GM12878 (cell line): ENCODE measurements at places on chromosomes 5 and 9. TPM values are rescaled to one million over a fixed set of nuclear protein-coding genes. Genes with fewer than 3 reads are reported as not detected.

DNA sequence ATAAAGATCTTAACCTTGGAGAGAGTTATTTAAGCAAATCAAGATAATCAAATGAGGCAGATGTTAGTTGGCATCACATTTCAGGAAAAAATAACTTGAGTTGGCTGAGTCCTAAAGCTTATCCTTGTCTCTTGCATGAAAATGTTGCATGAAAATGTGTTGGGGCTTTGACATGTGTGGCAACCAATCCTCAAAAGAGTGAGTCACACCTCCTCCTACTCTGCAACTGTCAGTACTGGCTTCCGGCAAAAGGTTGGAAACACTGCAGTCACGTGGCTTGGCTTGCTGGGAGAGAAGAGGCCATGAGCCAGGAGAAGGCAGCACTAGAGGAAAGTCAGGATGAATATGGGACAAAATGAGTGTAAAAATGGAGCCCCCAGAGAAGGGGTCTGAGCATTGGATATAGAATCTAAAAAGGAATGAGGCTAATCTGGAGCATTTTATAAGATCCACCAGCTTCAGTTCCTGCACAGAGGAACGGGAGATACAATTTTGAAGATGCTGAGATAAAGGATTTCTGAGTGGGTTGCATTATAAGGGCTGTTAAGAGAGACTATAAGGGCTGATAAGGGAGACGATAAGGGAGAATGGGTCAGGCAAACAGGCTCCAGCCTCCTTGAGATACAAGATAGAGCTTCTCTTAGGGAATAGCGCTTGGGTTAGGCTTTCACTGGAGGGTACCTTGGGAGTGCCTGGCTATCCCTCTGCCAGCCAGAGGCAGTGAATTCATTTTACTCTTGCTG, 43.1 kb downstream of the SPATA31D1 start:
- DNase-seq = no peak

- no peak for DNase-seq
Observed at GRCh38 chr5:160432196-160432595, 10.5 kb downstream of the PTTG1 start.

- DNase-seq = no peak
Observed at GRCh38 chr9:79116709-79117108, 455.1 kb upstream of the TLE4 start.

- DNase-seq = no peak
Observed at GRCh38 chr5:31048282-31049270, 144.9 kb upstream of the CDH6 start.

- DNase-seq = no peak
Observed at GRCh38 chr5:69188811-69189161, 597 bp upstream of the CENPH start.

DNA sequence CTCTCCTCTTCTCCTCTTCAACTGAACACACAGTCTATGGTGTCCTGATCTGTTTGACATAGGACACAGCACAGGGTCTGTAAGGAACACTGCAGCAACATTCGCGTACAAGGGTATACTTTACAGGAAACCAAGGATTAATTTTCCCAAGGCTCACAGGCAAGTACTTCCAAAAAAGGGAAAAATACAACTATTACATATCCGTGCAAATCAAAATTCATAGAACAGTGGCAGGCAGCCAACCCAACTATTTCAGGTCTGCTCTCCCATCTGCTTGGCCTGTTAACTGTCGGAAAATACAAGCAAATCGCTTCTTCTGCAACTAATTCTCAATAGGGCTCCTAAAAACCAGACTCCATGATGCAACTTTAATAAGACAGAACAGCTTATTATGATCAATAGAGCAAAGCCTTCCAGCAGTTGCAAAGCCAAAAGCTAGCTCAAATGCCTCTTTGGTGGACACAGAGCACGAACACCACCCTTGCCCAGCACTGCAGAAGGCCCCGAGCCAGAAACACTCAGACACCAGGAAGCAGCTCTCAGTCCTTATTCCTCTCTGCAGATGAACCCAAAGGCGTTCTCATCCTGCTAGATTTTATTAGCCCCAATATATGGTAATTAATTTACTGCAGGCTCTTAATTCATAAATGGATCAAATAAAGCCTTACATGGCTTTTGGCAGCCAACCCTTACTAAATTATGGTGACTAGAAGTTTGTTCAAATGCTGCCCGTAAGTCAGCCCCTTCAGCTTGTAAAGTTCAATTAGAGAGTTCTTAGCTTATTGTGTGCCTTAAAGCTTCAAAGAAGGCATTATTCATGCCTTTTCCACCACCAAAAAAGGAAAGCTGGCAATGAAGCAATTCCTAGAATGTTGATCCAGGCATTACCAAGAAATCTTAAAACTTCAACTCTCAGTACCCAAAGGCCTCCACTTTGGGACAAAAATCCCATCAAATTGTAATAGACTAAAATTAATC, 68.8 kb downstream of the ZNF608 start:
- no peak for DNase-seq

DNA sequence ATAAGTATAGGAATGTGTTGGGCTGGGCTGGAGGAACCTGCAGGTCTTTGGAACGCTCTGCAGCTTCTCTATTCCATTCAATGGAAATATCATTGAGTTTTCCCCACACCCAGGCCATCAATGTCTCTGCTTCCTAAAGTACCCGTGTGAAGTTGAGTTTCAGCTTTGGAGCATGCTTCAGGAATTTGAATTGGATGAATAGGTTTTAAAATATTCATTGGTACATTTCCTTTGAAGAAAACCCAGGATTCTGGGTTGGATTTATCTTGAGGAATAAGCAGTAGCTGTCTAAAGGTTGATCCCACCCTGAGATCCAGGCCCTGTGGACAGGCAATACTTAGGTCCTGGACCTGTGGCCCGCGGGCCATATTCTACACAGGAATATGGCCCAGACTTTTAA, 37.3 kb downstream of the INSYN2B start:
- DNase-seq = no peak

- no peak for DNase-seq
Observed at GRCh38 chr5:123500471-123500870, 11.5 kb upstream of the CSNK1G3 start.

GRCh38 chr9:86990290-86990689, 43.0 kb upstream of the GAS1 start:
- DNase-seq = no peak

- DNase-seq = no peak
Observed at GRCh38 chr5:32776200-32776599, 65.1 kb downstream of the NPR3 start.

DNA sequence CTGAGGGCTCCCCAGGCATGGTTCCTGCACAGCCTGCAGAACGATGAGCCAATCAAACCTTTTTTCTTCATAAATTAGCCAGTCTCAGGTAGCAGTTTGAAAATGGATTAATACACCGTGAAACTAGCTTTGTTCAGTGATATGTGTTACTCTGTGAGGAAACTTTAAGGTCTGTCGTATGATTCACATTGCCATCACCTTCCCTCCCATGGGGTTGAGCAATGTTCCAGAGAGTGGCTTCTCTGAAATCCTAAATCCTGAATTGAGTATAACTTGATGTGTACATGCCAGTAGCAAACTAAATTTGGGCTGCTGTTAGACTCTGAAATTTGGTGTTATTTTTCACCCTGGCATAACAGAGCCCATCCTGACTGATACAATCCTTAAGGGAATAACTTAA, 866.4 kb upstream of the C9orf72 start:
- no peak for DNase-seq

- DNase-seq = peak; percentile 30
Observed at GRCh38 chr9:109469646-109470358, 28.3 kb downstream of the PTPN3 start.

DNA sequence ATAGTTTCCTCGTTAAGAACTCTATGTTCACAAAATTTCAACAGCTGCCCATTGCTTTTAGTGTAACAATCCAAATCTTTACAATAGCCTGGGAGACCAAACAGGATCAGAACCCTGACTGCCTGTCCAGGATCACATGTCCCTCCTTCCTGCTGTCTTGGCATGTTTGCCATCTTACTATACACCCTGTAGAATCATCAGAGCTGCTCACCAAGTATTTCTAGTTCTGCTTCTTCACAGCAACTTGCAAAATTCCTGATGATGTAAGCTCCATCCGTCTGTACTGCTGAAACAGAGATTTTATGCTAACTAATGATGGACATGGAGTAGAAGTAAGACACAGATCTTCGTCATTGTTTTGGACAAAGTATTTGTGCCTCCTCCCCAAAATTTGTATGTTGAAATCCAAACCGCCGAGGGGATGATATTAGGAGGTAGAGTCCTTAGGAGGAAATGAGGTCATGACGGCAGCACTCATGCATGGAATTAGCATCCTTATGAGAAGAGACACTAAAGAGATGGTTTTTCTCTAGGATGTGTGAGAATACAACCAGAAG, 464.9 kb upstream of the BRINP1 start:
- no peak for DNase-seq

The BARHL1 gene
- polyA plus RNA-seq = not detected in 2 replicates

The NR5A1 gene
- 0.07 TPM in 1 of 2 replicates, not detected in the other for polyA plus RNA-seq

The MAT2B gene
- polyA plus RNA-seq = 122 and 130 TPM in 2 replicates

The KIF3A gene
- polyA plus RNA-seq = 7.8 and 12.1 TPM in 2 replicates

The PTPDC1 gene
- polyA plus RNA-seq = 1.8 and 2.8 TPM in 2 replicates

The DMGDH gene
- polyA plus RNA-seq = 0.54 TPM in 1 of 2 replicates, not detected in the other

The CER1 gene
- polyA plus RNA-seq = not detected in 2 replicates
